Kasumi-1 (cell line): ENCODE measurements at places on chromosomes 11 and 22.

DNA sequence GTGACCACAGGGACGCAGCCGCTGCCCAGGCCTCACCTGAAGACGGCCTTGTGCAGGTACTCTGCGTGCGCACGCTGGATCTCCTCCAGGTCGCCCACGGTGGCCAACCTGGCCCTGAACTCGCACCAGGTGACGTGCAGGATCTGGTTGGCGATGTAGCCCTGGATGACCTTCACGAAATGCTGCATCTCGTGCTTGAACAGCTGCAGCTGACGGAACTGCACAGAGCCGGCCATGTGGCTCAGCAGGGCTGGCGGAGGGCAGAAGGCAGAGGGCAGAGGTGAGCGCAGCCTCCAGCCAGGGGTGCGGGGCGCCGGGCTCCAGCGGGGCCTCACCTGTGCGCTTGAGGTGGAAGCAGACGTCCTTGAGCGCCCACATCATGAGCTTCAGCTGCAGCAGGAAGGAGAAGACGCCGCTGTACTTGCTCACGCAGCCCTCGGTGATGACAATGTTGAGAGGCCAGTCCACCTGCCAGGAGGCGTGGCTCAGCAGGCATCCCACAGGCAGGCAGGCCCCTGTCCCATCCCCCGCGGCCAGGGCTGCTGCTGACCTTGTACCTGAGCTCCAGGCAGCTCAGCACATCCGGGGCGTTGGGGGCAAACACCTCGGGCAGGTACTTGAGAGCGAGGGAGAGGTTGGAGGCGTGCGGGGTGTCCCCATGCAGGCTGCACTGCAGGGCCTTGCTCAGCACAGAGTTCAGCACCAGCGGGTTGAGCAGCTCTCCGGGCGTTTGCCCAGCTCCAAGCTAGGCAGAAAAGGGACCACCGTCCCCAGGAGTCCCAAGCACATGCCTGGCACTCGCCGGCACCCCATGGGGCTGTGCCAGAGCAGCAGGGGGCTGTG, 17.6 kb downstream of the SELENOO start:
- DNase-seq: no peak

GRCh38 chr11:21588754-21589153, 604.1 kb upstream of the ANO5 start:
- DNase-seq: no peak

- no peak for DNase-seq
Measured at GRCh38 chr11:66950112-66950535, 8.1 kb downstream of the PC start.

GRCh38 chr11:72613450-72613849, 60.8 kb downstream of the PDE2A start:
- no peak for DNase-seq

DNA sequence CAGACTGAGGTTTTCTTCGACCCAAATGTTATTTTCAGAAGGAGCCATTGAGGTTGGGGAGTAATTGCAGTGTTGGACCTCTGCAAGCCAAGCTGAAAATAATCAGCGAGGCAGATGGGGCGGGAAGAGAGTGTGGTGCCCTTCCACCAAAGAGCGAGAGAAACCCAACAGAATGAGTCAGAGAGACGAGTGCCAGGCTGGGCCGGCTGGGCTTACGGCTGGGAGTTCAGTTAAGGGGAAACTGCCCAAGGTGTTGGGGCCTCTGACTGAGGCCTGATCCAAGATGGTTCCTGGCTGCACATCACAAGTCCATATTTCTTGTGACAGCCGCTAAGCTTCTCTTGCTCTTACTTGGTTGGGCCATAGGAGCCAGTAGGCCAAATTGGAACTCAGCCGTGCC, 30.4 kb upstream of the CREB3L1 start:
- DNase-seq: no peak

GRCh38 chr22:26226538-26227297, 57.5 kb downstream of the SEZ6L start:
- no peak for DNase-seq

DNA sequence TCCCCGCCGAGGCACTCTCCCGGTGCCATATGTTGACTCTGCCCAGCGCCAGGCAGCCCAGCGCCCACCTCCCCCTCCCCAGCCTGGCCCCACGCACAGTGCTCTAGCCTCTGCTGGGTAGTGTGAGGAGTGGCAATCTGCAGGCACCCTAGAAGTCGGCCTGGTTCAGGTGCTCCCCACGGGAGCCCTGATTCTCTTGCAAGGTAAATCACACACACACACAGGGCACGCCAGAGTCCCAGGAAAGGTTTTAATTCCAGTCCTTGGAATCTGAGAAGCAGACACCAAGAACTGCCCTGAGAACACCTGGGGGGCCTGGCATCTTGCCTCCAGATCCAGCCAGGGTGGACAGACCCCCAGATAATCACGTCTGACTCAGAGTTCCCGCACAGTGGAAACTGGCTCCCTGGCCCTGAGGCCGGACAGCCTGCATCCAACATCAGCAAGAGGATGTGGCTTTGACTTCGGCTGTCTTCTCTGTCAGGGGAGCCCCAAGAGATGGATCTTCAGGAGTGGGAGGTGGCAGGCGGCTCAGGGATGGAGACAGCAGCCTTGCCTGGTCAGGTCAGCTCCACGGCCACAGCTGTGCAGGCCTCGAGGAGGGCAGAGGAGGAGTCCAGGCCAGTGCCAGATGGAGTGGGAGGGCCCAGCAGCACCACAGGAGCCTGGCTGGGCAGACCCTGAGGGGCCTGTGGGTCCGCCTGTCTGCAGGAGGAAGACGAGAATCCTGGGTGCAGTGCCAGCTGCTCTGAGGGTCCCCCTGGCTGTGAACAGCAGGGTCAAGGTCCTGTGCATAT, 1.1 kb upstream of the RIN1 start:
- DNase-seq: no peak

- no peak for DNase-seq
Measured at GRCh38 chr22:49426098-49426497, 401.6 kb downstream of the BRD1 start.
